ENCODE measurements at places on chromosomes 13 and 19.

DNA sequence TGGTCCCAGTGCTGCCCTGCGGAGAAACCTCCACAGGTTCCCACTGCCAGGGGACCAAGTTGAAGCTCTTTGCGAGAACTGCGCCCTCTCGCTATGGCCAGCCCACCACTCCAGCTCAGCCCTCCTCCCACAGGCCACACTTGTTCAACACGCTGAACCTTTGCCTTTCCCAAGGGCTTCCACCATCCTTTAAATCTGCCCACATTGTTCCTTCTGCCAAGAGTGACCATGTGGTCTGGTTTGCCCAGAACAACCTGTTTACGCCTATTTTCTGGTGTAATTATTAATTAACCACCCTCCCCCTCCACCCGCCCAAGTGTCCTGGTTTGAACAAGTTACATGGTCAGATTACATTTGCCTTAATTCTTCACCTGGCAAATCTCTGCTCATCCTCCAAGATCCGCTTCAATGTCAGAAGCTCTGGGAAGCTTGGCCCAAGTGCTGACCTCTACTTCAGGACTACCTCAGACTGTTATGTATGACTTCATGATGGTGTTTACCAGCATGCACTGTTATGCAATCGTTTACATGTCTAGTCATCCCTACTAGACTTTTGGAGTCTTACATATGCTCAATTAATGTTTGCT, 12.0 kb upstream of the USP12 start:
- DNase-seq, result no peak

DNA sequence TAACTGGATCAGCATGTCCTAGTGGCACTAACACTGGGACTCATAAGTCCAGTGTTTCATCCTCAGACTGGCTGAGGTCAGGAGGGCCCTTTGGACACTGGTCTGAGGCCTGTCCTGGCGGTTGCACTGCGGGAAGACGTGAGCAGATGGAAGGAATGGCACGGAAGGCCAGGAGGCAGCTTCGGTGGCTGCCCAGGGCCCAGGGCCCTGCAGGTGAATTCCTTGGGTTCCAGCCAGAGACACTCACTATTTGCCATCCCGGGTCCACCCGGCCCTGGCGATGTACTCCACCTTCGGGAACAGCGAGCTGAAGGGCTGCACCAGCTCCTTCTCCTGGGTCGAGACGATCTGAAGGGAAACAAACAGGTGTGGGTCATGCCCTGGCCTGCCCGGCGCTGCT, 26.3 kb downstream of the DPP9 start:
- no peak for DNase-seq

DNA sequence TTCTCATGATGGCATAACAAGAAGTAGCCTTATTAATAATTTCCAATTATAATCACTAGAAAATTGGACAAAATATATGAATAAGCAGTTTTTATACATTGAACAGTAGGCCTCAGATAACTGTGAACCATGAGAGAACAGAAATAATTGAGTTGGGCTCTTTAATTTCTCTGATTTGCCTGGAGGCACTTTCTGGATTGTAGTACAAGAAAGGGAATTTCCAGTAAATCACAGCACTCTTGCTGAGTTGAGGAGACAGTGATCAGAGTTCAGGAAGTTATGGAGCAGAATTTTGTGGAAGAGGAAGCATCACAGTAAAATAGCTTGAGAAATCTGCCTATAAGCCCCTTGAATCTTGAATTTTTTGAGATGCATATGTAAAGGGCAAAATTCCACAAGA, 216.2 kb downstream of the MAB21L1 start:
- no peak for DNase-seq

DNA sequence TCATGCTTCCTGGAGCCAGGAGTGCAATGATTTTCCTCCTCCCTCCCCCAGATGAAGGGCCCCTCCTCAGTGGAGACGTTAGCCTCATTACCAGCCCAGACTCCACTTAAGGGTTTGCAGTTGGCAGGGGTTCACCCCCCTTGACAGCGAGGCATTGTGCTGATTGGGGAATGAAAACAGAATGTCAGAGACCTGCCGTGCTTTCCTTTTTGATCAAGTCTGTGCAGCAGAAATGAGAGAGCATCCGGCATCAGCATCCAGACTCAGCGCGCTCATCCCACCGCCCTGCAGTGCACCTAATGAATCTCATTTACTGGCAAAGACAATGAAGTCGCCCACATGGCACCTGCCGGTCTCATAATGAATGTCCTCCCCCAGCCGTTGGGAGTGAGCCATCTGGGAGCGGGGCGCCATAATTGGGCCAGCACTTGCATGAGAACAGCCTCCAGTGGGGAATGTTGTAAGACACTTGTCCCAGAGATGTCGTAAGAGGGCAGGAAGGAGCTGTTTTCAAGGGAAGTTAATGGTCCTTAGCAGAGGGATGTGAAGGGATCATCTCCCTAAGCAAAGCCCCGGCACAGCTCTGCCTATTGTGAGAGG, 98.3 kb upstream of the UQCRFS1 start:
- DNase-seq, result no peak

DNA sequence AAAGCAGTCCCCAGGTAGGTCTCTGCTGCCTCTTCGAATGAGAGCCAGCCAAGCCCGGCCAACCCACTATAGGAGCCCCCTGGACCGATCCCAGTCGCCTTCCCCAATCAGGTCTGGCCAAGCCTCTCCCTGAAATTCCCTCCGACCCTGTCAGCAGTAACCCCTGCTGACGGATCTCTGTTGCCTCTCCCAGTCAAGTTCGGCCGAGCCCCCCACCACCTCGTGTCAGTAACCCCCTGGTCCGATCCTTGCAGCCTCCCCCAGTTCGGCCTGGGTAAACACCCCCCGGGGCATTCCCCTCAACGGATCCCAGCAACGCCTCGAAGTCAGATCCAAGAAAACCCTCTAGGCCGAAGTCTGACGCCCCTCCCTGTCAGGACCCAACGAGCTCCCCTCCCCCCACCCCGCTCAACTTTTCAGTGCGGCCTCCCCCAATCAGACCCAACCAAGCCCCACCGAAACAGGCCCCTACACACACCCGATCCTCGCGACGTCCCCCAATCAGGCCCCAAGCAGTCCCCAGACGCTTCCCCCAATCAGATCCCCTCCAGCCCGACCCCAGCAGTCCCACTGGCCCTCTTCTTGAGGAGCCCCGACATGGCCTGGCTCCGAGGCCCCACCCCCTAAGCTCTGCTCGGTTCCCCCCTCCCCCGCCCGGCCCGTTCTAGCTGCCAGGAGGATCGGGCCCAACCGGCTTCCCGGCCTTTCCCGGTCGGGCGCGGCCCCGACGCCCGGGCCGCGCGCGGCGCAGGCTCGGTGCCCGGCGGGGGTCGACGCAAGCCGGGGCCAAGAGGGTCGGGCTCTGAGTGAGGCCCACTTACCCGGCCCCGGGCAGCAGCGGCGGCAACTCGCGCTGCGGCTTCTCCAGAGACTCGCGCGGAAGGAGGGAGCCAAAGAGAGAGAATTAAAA, 1.8 kb downstream of the TNPO2 start:
- peak; percentile 73 for DNase-seq

GRCh38 chr19:29873024-29873800, 61.4 kb downstream of the CCNE1 start:
- DNase-seq, result peak; percentile 60
